Activated T-cell treated with anti-CD3 and anti-CD28 coated beads, Interleukin-2, amount 50 U/mL, for 24 hours (primary cell): ENCODE measurements at places on chromosomes 4 and X.

DNA sequence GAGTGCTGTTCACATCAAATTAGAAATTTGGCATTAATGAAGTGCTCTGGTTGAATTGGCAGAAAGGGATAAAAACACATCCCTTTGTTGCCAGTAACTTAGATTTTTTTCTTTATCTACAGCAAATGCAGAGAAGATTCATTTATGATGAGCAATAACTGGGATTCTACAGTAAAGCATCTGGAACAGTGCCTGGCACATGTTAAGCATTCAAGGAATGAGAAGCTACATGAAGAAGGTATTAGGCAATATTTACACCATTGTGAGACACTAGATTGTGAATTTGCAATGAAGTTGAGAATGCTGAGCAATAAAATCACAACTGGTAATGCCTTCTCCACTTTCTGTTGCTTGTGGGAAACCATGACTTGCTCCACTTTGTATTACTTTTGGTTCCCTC lies 33.5 kb downstream of the PCDH19 start:
- H3K36me3 ChIP-seq: no peaks in the 10 kb centered on the region
- H3K27ac ChIP-seq: no peak overlapping the region
- peaks cover 4% of the 10 kb centered on the region for H3K4me1 ChIP-seq
- peaks cover 58% of the 10 kb centered on the region for H3K27me3 ChIP-seq
- no peak overlapping the region for H3K4me3 ChIP-seq

GRCh38 chr4:173325007-173325736 lies 9.0 kb downstream of the HMGB2 start:
- no peak overlapping the region for H3K27ac ChIP-seq
- DNase-seq: no peak
- H3K27me3 ChIP-seq: no peaks in the 10 kb centered on the region
- H3K36me3 ChIP-seq: peaks cover 76% of the 10 kb centered on the region
- H3K4me3 ChIP-seq: no peak overlapping the region

- DNase-seq: no peak
- no peak overlapping the region for H3K27ac ChIP-seq
- peaks cover 32% of the 10 kb centered on the region for H3K4me1 ChIP-seq
- H3K4me3 ChIP-seq: no peak overlapping the region
These were observed 10.2 kb downstream of the ABCD1 start for GRCh38 chrX:153734871-153735270.

DNA sequence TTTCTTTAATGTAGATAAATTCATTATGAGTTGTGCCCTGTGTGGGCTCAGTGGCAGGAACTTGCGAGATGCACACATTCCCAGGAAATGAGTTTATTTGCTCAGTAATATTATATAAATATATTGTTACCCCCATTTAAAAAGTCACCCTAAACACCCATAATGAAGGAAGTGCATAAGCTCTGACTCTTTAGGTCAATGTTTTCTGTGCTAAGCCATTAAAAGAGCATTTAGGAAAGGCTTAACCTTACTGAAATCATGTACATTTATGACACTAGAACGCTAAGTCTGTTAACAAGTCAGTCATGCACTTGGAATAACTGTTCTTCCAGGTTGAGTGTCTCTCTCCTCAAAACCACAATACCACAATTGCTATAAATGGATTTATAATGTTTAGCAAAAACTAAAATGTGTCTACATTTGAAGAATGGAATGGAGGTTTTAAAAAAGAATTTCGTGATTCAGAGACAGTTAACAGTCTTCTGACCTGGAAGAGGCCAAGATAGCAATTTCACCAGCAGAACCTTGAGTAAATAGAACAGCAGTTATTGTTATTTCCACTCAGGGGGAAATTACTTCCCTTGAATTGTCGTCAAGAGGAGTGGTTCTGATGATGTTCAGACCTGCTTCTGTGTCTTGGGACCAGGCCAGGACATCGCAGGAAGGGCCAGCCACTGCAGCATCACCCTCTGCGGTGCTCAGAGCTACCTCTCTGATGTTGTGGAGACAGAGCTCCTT lies 91.1 kb upstream of the VEGFC start:
- no peak overlapping the region for H3K4me3 ChIP-seq
- DNase-seq: no peak
- no peak overlapping the region for H3K27ac ChIP-seq
- no peaks in the 10 kb centered on the region for H3K36me3 ChIP-seq
- H3K27me3 ChIP-seq: no peaks in the 10 kb centered on the region
- no peaks in the 10 kb centered on the region for H3K4me1 ChIP-seq

- no peaks in the 10 kb centered on the region for H3K36me3 ChIP-seq
- no peak overlapping the region for H3K4me3 ChIP-seq
These were observed 24.3 kb downstream of the HS3ST1 start for GRCh38 chr4:11404431-11404830.

- H3K36me3 ChIP-seq: no peaks in the 10 kb centered on the region
- H3K27me3 ChIP-seq: peaks cover 5% of the 10 kb centered on the region
- H3K27ac ChIP-seq: no peak overlapping the region
- no peak overlapping the region for H3K4me3 ChIP-seq
- H3K4me1 ChIP-seq: peaks cover 18% of the 10 kb centered on the region
- no peak for DNase-seq
These were observed 52.0 kb upstream of the ACSL4 start for GRCh38 chrX:109785053-109785452.

- H3K4me3 ChIP-seq: no peak overlapping the region
- H3K36me3 ChIP-seq: peaks cover 89% of the 10 kb centered on the region
- H3K27ac ChIP-seq: no peak overlapping the region
- no peak for DNase-seq
- H3K4me1 ChIP-seq: peaks cover 8% of the 10 kb centered on the region
- no peaks in the 10 kb centered on the region for H3K27me3 ChIP-seq
These were observed 41.7 kb downstream of the RFC1 start for GRCh38 chr4:39324446-39324845.

GRCh38 chr4:93710101-93710846 lies 118.3 kb upstream of the ATOH1 start:
- H3K4me1 ChIP-seq: no peaks in the 10 kb centered on the region
- no peak overlapping the region for H3K27ac ChIP-seq
- H3K36me3 ChIP-seq: no peaks in the 10 kb centered on the region
- H3K27me3 ChIP-seq: no peaks in the 10 kb centered on the region

DNA sequence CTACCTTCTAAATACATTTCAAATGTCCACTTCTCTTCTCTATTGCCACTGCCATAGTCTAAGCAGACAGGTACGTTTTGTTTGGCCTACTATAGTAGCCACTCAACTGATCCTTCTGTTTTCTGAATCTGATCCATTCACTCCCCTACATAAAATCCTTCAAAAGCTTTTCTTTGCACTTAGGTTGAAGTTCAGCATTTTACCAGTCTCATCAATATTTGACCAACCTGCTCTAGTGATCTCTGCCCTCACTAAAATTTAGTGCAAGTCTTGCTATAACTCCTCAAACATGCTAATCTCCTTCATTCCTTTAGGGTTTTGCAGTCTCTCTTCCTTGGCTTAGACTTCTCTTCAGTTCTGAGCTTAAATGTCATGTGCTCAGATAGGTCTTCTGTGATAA lies 33.4 kb downstream of the EGF start:
- no peaks in the 10 kb centered on the region for H3K36me3 ChIP-seq
- H3K27ac ChIP-seq: peak overlapping the region; percentile 89
- no peak for DNase-seq
- no peak overlapping the region for H3K4me3 ChIP-seq
- peaks cover 58% of the 10 kb centered on the region for H3K4me1 ChIP-seq
- peaks cover 6% of the 10 kb centered on the region for H3K27me3 ChIP-seq

DNA sequence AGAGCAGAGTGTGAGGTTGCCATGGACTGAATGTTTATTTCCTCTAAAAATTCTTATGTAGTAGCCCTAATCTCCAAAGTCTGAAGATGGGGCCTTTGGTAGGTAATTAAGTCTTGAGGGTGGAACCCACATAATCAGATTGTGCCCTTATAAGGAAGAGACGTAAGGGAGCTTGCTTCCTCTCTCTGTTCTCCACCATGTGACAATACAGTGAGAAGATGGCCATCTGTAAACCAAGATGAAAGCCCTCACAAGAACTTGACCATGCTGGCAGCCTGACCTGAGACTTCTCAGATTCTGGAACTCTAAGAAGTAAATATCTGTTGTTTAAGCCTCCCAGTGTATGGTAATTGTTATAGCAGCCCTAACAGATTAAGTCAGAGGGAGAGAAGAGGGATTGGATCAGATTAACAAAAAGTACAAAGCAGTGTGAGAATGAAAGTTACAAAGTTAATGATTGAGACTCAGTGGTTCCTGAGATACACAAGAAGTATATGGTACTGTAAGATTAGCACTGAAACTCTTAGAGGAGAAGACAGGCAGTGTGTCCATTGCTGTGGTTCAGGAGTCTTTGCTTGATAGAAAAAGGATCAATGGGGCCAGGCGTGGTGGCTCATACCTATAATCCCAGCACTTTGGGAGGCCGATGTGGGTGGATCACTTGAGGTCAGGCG lies 82.5 kb upstream of the GC start:
- H3K27ac ChIP-seq: no peak overlapping the region
- DNase-seq: no peak
- no peak overlapping the region for H3K4me3 ChIP-seq
- H3K4me1 ChIP-seq: no peaks in the 10 kb centered on the region
